ENCODE measurements at places on chromosomes 5 and 9.

DNA sequence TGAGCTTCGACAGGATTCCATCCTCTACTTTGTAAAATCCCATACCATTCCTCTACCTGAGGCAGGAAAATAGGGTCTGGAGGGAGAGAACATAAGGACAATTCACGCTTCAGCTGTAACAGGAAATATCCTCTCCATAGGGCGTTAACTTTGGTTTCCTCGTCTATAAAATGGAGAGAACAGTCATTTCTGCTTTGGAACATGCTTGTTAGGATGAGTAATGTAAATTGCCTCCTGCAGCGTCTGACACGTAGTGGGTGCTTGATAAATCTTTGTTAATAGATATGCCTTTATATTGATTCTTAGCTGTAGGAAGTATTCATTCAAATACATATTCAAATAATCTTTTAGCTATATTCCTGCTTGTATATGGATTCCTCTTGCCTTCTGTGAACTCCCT, 711 bp upstream of the SUB1 start:
- no peak for DNase-seq

DNA sequence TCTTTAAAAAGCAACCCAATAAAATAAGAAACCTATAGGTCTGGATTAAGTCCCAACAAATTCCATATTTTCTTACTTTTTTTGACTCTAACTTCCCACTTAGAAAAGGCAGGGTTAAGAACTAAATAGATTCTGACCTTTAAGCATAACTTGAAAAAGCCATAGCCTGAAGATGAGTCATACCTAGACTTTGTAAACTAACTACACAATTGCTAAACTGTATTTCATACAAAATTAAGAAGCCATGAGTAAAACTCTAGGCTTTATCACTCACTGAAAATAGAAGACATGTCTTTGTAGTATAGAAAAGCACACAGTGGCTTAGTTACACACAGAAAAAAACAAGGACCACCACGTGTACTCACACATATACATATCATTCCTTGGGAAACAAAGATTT, 51.5 kb downstream of the MLLT3 start:
- DNase-seq: peak; percentile 66

GRCh38 chr5:50420343-50420935, 20.6 kb downstream of the EMB start:
- no peak for DNase-seq

GRCh38 chr5:158534203-158534602, 565.5 kb downstream of the EBF1 start:
- no peak for DNase-seq

DNA sequence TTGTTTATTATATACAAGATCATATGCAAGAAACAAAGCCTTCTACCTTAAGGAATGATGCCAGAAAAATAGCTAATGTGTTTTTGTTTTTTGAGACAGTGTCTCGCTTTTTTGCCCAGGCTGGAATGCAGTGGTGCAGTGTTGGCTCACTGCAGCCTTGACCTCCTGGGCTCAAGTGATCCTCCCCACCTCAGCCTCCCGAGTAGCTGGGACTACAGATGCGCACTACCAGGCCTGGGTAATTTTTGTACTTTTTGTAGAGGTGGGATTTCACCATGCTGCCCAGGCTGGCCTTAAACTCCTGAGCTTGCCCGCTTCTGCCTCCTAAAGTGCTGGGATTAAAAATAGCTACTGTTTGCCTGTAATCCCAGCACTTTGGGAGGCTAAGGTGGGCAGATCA, 15.1 kb downstream of the ERCC6L2 start:
- DNase-seq: no peak

GRCh38 chr5:83955916-83956315, 235.3 kb upstream of the HAPLN1 start:
- DNase-seq: peak; percentile 51

- no peak for DNase-seq
These were observed 197.1 kb downstream of the TMC1 start for GRCh38 chr9:72718503-72718902.

DNA sequence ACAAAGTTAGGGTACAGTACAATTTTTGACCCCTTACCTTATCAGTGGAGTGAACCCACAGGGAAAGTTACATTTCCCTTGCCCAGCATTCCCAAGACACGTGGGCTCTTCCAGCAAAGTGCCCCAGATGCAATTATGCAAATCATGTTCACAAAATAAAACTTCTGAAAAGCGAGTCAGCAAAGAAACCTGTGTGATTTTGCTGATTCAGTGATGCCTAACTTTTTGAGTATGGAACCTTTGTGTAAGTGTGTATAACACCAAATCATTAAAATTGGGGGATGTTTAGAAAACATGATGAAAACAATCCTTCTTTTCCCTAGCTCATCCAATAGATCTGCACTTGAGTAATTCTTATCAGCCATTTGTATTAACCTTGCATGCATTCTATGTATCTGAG, 52.6 kb downstream of the SH3RF2 start:
- DNase-seq: no peak

GRCh38 chr5:96093890-96094381, 132.3 kb upstream of the ELL2 start:
- peak; percentile 46 for DNase-seq

DNA sequence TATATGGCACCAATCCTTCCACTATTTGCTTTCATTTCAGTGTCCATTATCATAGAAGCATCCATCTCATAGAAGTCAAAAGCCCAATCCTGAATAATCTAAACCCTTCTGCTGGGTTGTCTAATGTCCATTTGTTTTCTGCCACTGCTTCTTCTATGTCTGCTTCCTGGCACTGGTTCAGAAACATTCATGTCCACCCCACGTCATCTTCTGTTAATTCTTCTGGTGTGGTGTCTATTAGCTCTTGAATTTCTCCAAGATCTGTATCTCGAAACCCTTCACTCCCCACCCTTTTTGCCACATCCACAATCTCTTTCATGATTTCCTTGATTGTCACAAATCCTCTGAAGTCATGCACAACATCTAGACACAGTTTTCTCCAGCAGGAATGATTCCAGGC, 23.2 kb upstream of the GOLGA1 start:
- DNase-seq: peak; percentile 29

GRCh38 chr9:109403766-109404320, 83.0 kb upstream of the EPB41L4B start:
- peak; percentile 12 for DNase-seq

DNA sequence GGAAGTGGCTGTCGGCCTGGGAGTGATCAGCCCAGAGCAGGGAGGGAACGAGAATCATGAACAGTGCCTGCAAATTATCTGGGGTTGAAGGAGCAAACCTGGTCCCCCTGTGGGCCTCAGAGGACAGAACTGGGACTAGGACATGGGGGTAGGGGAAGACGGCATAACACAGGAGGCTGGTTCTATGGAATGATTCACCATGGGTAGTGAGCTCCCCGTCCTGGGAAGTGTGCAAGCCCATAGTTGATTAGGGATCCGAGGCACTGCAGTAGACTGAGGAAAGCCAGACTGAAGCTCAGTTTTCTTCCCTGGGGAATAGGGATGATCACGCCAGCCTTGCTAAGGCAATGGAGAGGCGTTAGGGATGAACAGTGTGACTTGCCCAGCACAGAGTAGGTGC, 5.6 kb downstream of the ADGRD2 start:
- no peak for DNase-seq

DNA sequence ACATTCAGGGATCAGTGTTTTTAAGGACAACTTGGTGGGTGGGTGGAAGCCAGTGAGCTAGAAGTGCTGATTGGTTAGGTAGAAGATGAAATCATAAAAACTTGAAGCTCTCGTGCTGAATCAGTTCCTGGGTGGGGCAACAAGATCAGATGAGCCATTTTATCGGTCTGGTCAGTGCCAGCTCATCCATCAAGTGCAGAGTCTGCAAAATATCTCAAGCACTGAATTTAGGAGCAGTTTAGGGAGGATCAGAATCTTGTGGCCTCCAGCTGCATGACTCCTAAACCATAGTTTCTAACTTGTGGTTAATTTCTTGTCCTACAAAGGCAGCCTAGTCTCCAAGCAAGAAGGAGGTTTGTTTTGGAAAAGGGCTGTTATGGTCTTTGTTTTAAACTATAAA, 166.4 kb downstream of the FAM170A start:
- DNase-seq: no peak

DNA sequence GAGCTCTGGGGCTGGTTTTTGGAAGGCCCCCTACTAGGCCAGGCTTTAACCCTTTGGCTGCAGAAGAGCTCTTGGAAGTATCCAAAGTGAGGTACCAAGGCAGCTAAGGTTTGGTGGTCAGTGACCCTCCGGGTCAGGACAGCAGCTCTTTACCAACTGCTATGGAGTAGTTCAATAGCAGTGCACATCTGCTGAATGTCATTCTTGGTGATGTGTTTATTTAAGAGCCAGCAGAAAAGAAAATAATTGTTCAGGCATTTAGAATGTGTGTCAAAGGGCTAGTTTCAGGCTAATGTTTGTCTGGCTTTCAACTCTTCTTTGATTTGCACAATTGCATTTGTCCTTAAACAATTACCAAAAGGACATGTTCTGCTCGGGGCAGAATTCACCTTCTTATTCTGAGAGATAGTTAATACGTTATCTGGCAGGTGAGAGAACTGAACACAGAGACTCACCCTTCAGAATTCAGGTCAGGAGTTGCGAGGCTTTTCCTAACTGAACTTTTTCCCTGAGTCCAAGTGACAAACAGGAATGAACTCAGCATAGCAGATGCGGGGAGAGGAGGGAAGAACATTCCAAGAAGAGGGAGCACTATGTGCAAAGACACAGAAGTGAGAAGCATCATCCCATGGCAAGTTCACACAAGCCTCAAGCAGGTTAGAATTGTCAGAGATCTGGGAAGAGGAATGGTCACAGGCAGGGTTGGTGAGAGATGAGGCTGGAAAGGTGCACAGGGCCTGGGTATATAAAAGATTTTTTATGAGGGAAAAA, 556.7 kb upstream of the TLE4 start:
- DNase-seq: peak; percentile 8

DNA sequence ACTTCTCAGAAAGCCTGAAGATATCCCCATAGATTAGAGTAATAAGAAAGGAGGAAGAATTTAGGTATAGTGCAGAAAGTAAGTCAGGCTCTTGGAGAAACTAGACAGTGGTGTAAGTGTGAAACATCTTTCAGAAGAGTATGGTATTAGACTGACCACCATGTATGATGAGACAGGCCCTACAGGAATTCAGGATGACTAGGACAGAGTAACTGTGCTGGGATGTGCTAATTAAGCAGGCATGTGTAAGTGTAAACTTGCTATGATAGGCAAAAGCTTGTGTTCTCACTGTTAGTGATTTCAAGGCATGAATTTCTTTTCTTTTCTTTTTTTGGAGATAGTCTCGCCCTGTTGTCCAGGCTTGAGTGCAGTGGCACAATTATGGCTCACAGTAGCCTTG, 70.8 kb downstream of the RAB24 start:
- peak; percentile 86 for DNase-seq

- peak; percentile 62 for DNase-seq
These were observed 529 bp upstream of the TPM2 start for GRCh38 chr9:35690294-35690613.

GRCh38 chr5:169115461-169116124, 185.3 kb downstream of the SLIT3 start:
- peak; percentile 50 for DNase-seq

GRCh38 chr9:136657974-136658848, 4.5 kb upstream of the EGFL7 start:
- DNase-seq: no peak

- no peak for DNase-seq
These were observed 243.8 kb upstream of the VLDLR start for GRCh38 chr9:2377834-2378233.

DNA sequence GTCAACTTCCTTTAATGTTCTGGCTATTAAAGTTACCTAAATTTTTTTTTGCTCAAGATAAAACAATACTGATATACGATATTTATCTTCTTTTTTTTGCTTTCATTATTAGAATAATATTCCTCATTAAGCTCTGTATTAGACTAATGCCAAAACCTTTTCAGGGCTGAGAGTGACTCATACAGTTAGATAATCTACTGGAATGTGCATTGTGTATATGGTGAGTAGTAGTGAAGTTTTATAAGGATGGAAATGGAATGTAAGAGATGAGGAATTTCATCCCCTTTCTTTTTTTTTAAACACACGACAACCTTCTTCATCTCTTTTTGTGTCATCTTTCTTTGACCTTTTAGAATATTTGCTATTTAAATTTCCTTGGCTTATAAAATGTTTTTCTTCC, 268.6 kb downstream of the ISL1 start:
- no peak for DNase-seq

- DNase-seq: no peak
These were observed 245.5 kb upstream of the RPS23 start for GRCh38 chr5:82523633-82524032.

GRCh38 chr5:84113246-84114105, 271.2 kb downstream of the EDIL3 start:
- DNase-seq: no peak

DNA sequence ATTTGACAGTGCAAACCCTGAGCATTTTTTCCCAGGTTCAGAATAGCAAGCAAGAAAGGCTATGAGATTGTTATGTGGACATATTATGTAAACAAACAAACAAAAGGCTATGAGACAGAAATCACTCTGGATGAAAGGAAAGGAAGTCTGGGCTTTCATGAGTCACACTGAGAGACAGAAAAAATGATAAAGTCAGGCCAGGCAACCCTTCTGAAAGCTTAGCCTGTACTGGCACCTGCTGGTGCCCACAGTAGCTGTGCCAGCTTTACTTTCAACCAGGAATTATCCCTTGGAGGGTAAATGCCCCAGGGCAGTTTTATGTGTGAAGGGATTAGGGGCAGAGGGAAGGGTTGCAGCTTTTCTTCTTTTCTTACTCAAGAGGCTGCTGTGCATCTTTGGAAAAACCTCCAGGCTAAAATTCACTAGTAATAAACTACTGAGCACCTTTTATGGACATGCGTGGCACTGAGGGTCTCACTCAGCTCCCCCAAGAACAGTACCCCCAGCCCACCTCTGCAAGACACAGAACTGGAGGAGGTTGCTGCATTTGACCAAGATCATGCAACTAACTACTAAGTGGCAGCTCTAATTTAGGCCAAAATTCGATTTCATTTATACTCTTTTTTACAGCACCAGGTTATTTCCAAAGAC, 41.7 kb downstream of the ACTL7B start:
- DNase-seq: peak; percentile 42

DNA sequence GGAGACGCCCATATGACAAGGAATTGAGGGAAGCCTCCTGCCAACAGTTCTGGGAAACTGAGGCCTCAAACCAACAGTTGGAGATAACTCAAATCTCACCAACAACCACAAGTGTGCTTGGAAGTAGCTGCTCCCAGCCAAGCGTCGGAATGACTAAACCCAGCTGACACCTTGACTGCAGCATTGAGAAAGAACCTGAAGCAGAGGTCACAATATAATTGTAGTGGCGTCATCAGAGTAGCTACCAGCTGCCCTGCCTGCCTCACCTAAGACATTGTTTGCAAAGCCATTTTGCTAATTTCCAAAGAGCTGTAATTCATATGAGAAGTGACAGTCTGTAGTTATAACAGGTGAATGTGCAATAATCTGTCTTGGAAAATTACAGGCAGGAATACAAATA, 40.8 kb upstream of the ANKRD31 start:
- no peak for DNase-seq
